Stimulated activated CD8-positive, alpha-beta memory T cell treated with anti-CD3 and anti-CD28 coated beads, Interleukin-12 subunit alpha, Interleukin-12 subunit beta, amount 100 ng/mL, for 1 hour (primary cell): ENCODE measurements at places on chromosomes 6 and 20.
A peak's percentile ranks its signal among the peaks of the same experiment; 100 is the strongest.

DNA sequence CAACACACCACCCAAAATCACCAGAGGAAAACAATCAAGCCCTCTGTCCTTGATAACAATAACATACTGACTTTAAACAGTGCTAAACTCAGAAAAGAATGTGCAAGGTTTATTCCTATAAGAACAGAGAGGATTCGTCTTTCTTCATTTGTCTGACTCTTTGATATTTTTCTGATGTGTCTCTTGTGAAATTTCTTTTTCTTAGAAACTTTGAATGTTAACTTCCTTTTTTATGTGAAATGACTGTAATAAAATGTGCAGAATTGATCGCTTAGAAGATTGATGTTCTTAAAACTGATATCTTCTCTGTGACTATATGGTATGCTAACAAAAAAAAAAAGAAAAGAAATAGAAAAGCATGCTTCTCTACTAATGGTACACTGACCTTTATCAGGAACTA, 947.4 kb upstream of the CITED2 start:
- no peak for DNase-seq

- DNase-seq: no peak
Measured at GRCh38 chr6:42229506-42230119, 12.0 kb upstream of the MRPS10 start.

DNA sequence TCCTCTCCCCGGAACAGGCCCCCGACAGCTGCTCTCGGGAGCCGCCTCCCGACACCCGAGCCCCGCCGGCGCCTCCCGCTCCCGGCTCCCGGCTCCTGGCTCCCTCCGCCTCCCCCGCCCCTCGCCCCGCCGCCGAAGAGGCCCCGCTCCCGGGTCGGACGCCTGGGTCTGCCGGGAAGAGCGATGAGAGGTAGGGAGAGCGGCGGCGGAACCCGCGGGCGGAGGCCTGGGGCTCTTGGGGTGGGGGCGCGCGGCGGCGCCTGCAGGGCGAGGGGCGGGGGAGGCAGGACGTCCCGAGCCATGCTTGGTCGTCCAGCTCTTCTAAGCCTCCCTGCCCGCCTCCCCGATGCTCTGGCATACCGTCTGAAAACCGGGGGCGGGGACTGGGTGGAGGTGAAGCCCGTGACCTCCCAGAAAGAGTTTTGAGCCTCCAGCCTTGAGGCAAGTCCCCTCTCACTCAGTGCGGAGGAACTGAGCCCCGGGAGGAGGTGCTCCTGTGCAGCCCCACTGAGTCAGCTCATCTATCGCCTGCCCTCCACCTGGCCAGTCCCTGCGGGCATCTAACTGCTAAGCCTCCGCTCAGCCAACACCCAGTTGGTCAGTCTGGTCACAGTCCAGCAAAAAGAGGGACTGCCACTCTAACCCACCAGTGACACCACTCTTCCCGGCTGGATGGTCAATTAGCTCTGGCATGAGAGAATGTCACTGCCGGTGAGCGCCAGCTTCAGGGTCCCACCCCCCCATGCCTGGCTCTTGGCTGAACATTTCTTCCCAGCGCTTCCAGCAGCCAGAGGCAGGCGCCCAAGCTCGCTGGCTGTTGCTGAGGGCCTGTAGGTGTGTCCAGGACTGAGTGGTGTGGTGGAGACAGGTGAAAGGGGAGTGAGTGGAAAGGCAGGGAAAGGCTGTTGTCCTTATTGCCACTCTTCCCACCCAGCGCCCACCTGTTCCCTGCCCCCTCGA, 482 bp downstream of the DDR1 start:
- DNase-seq: no peak

DNA sequence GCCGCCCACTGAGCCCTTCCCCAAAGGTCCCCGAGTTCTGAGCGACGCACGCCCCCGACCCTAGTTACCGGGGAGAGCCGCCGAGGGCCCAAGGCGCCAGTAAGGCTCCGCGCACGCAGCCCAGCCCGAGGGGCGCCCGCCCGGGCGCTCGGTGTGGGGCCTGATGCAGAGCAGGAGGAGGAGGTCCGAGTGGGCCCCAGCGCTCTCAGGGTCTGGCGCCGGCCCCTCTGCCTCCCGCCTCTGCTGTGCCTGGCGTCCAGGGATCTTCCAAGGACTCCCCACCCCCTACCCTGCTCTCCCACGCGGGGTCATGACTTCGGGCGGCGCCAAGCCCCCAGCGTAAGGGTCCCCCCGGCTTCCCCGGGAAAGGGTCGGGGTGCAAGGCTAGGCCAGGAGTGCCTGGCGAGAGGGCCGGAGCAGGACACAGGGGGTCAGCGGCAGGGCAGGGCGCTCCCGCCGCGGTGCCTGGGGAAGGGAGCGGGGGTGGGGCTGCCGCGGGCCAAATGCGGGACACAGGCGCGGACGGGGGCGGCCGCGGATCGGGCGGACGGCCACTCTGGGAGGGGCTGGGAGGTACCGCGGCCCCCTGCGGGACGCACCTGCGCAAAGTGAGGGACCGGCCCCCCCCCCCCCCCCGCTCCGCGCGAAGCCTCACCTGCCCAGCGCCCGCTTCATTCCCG, 637 bp downstream of the ABHD12 start:
- no peak for DNase-seq

- peak; percentile 34 for DNase-seq
Measured at GRCh38 chr6:90286884-90287488, 9.7 kb downstream of the BACH2 start.
